ENCODE measurements at places on chromosomes 12 and 14.

DNA sequence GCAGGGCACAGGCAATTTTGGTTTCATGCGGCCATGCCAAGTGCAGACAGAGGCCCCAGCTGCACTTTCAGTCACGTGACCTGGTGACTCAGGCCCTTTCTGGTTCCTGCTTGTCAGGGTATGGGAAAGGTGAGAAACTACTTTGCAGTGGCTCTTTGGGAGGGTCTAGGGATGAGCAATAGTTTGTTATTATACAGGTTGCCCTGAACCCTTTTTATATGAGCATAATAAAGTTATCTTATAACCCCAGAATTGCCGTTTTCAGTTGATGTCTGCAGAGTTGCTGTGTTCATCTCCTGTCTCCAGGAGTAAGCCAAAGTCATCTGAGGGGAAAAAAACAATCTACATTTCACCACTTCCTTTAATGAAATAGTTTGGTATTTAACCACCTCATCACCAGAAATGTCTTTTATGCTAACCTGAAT is 30.9 kb upstream of the EMP1 start:
- DNase-seq, result peak; percentile 22

DNA sequence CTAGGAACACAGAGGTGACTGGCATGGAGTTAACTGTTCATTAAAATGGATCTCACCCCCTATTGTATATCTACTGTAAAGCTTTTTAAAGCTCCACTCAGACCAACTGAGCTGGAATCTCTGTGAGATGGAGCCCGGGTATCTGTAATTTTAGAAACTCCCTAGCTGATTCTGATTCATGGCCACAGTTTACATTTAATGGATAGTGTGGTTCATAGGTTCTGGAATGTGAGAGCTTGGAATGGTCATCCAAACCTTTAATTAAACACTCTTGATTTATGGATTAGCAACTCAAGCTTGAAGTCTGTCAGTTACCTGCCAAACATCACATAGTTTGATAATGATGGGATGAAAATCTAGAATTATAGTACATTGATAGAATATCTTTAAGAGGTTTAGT is 183.8 kb downstream of the SLC25A21 start:
- DNase-seq, result no peak

DNA sequence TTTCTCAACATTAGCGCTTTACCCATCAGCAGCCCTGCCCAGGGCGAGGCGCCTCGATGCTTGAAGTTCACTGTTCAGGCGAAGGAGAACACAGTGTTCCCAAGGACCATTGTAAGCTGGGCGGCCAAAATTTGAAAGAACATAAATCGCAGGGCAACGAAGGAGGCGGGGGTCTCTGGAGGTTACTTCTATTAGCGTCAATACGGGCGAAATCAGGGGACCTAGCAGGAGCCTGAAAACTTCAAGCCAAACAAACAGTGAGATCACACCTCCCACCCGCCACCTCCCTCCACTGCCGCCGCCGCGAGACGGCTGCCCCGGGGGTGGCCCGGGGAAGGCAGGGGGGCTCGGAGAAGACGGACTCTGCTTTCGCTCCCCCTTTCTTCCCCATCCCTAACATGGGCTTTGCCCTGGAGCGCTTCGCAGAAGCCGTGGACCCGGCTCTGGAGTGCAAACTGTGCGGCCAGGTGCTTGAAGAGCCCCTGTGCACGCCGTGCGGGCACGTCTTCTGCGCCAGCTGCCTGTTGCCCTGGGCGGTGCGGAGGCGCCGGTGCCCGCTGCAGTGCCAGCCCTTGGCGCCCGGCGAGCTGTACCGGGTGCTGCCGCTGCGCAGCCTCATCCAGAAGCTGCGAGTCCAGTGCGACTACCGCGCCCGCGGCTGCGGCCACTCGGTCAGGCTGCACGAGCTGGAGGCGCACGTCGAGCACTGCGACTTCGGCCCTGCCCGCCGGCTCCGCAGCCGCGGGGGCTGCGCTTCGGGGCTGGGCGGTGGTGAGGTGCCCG is at the start of gene PDZRN4:
TSS of gene PDZRN4 (plus strand) at position 263 of the 783 bp plus-strand sequence.
- no peak for DNase-seq

DNA sequence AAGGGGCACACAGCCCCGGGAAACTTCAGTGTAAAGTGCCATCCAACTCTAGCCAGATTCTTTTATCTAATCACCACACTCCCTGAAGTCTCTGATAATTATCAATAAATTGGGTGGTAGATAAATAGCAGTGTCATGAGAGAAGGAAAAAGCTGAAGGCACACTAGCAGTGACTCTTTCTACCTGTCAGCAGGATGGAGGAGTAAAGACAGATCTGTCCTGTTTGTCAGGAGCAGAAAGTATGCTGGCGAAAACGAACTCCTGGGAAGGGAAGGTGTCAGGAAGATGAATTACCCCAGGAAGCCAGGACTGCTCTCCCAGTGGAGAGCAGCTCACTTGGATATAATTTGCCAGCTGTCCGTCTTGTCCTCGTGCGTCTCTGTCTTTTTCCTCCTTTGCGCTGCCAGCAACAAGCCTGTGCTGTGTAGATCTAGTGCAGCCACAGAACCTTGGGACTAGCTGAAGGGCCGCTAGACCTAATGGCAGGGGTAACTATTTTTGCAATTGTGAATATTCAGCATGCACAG is 981.9 kb downstream of the DIO2 start:
- no peak for DNase-seq

DNA sequence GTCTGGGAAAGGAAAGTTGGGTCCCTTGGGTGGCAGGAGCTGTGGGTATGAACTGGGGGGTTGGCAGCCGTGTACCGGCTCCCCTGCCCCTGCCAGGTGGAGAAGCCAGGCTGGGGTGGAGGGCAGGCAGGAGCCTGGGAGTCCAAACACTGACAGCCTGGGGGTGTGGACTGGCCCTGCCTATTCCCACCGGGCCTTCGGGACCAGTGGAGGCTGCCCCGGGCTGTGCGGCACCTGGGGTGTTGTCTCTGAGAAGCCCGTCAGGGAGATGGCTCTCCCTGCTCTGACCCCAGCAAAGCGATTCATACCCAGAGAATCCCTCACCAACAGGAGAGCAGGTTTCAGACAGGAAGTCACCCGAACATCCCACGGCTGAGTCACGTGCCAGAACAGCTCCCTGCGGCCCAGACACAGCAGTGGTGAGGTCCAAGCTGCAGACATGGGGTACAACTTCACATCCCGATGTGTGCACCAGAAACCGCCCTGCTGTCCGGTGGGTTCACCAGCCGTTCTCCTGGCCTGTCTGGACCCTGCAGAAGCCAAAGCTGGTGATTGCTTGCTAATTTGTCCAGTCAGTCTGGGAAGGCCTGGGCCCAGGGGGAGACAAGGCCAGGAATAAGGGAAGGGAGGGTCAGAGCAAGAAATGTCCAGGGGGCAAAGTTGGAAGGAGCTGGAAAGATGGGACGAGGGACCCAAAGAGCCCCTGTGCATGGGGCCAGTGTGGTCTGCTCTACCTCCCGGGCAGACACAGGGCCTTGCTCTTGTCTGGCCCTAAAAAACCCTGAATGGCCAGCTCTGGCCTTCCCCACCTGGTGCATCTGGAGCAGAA is 2.1 kb upstream of the GPR132 start:
- DNase-seq, result no peak

DNA sequence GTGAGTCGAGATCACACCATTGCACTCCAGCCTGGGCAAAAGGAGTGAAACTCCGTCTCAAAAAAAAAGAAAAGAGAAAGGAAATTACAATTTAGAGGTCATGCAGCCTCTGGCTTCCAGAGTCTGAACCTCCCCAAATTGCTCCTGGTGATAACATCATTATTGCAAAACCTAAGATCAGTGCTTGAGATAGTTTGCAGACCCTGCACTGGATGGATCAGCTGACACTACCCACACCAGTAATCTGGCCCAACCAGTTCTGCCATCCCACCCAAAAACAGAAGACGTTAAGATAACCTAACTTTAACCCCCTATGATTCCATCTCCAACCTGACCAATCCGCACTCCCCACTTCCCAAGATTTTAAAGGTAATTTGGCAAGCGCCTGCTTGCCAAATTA is 353.7 kb upstream of the DIO2 start:
- no peak for DNase-seq

- DNase-seq, result no peak
Observed at GRCh38 chr14:24456980-24457379, 14.4 kb upstream of the SDR39U1 start.

- no peak for DNase-seq
Observed at GRCh38 chr12:49708851-49709250, 1.6 kb upstream of the FMNL3 start.

DNA sequence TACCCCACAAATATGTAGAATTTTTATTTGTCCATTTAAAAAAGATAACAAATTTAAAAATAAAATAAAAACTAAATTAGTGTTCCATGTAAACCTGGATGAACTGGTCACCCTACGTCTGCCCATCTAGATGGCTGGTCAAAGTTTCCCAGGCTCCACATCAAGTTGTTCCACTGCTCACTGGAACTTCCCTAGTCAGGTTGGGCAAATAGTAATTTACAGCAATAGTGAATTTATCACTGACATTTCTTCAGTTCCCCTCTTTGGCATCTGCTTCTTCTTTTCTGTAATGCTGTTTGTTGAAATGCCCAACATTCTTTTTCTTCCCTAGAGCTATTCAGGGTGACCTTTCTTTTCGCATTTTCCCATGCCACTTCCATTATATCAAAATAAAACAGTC is 272.7 kb upstream of the BTG1 start:
- DNase-seq, result no peak

- DNase-seq, result no peak
Observed at GRCh38 chr14:50087341-50088116, 28.8 kb downstream of the VCPKMT start.

DNA sequence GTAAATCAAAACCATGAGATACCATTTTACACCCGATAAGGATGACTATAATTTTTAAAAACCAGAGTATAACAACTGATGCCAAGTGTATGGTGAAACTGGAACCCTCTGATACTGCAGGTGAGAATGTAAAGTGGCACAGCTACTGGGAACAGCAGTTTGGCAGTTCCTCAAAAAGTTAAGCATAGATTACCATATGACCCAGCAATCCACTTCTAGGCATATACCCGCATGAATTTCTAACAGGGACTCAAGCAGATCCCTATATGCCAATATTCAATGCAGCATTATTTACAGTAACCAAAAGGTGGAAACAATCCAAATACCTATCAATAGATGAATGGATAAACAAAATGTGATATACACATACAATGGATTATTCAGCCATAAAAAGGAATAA is 57.4 kb downstream of the BAZ1A start:
- no peak for DNase-seq

DNA sequence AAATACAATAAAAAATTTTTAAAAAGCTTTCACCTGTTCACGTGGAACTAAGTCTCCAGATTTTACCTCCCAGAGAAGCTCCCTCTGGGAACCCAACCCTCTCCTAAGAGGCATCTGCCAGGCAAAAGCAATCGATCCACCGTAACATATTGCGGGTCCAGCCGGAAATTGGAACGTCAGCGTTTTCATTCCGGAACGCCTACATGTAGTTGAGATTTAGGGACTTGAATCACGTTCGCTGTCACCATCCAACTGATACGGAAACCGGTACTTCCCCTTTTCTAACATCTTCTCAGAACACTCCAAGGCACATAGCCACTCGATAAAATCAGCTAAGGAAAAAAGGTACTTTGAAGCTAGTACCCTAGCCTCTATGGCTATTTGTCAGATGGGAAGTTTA is 70.3 kb downstream of the COX16 start:
- DNase-seq, result no peak

DNA sequence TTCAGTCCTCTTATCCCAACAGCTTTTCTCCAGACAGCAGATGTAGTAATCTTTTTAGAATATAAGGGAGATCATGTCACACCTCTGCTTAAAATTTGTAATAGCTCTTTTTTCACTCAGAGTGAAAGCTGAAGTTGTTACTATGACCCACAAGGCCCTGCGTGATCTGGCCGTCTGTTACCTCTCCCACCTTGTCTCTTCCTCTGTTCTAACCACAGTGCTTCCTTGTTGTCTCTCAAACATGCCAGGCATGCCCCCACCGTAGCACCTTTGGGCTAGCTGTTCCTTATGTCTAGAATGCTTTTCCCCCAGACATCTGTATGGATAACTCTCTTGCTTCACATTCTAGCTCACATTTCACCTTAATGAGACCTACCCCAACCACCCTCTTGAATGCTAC is 6.5 kb downstream of the NECAP1 start:
- DNase-seq, result no peak

All from anterior cingulate cortex (tissue), 58 donors.